Tongue (tissue), 3 donors: ENCODE measurements at places on chromosomes 6 and 20. TPM values are rescaled to one million over a fixed set of nuclear protein-coding genes. Genes with fewer than 3 reads are reported as not detected.

Gene ADAM33
- total RNA-seq, result 52.6 TPM

Gene OPN5
- not detected for total RNA-seq

Gene ADGRF1
- 9.4 TPM for total RNA-seq

Gene RBM12
- total RNA-seq, result 52.1 TPM

Gene BPIFB4
- total RNA-seq, result 0.62 TPM

Gene GLP1R
- 0.72 TPM for total RNA-seq

Gene TMEM74B
- total RNA-seq, result 8.2 TPM

Gene DEFB124
- total RNA-seq, result not detected

Gene PSORS1C2
- not detected for total RNA-seq

Gene BNIP5
- total RNA-seq, result not detected

Gene FILIP1
- 71.9 TPM for total RNA-seq

Gene RNASET2
- total RNA-seq, result 20.7 TPM

Gene CCDC167
- 15.1 TPM for total RNA-seq

Gene ATP6V1G2
- total RNA-seq, result 1.3 TPM

Gene CST5
- total RNA-seq, result not detected

Gene TGM3
- total RNA-seq, result 14.5 TPM

Gene CAGE1
- total RNA-seq, result 0.21 TPM

Gene UNC5CL
- total RNA-seq, result 3.0 TPM

Gene FRK
- total RNA-seq, result 2.7 TPM

Gene VGLL2
- 18.4 TPM for total RNA-seq

Gene GRM1
- total RNA-seq, result not detected

Gene PRICKLE4
- total RNA-seq, result 4.4 TPM
